ENCODE measurements at places on chromosomes 12 and 14.

GRCh38 chr12:3352230-3352629 is 138.8 kb upstream of the PRMT8 start:
- H3K4me1 ChIP-seq = no peaks in the 10 kb centered on the region
- H3K27ac ChIP-seq = no peak overlapping the region
- no peaks in the 10 kb centered on the region for H3K27me3 ChIP-seq

GRCh38 chr12:51906430-51907082 is 748 bp upstream of the ACVRL1 start:
- no peak for DNase-seq
- H3K4me1 ChIP-seq = no peaks in the 10 kb centered on the region
- no peak overlapping the region for H3K4me3 ChIP-seq
- no peak overlapping the region for H3K27ac ChIP-seq
- H3K27me3 ChIP-seq = peaks cover 31% of the 10 kb centered on the region

- no peak for DNase-seq
- no peak overlapping the region for H3K4me3 ChIP-seq
- peaks cover 21% of the 10 kb centered on the region for H3K27me3 ChIP-seq
- peaks cover 39% of the 10 kb centered on the region for H3K4me1 ChIP-seq
Observed at GRCh38 chr14:75232597-75232996, 46.0 kb upstream of the FOS start.

DNA sequence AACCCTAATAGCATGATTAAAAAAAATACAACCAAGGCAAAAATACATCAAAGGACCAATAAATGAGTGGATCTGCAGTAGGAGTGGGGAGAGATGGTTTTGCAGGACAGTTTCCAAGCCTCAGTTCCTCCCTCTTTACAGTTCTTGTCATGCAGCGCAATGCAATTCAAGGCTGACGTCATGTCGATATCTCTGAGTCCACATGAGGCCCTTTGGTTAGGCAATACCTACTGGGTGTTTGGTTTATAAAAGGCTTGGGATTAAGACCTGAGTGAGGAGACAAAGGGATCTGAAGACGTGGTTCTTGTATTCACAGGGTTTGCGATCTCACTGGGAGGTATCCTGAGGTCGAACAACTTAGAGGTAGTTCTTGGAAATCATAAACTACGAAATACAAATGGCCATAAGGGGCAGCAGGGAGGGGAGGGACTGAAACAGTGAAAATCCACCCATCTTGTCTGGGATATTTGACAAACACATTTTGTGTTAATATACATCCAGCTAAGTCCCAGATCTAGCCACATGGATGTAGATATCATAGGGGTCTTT is 441.0 kb downstream of the FUT8 start:
- DNase-seq = no peak
- H3K4me1 ChIP-seq = peaks cover 33% of the 10 kb centered on the region
- no peak overlapping the region for H3K27ac ChIP-seq
- no peak overlapping the region for H3K4me3 ChIP-seq
- H3K27me3 ChIP-seq = no peaks in the 10 kb centered on the region
- peaks cover 62% of the 10 kb centered on the region for H3K36me3 ChIP-seq

- no peak overlapping the region for H3K27ac ChIP-seq
- H3K27me3 ChIP-seq = peaks cover 12% of the 10 kb centered on the region
- no peaks in the 10 kb centered on the region for H3K36me3 ChIP-seq
- DNase-seq = no peak
- no peak overlapping the region for H3K4me3 ChIP-seq
Observed at GRCh38 chr12:102462386-102462785, 18.0 kb downstream of the IGF1 start.

GRCh38 chr12:132582058-132582420 is 28.3 kb downstream of the LRCOL1 start:
- no peaks in the 10 kb centered on the region for H3K4me1 ChIP-seq
- DNase-seq = no peak
- peaks cover 5% of the 10 kb centered on the region for H3K36me3 ChIP-seq

GRCh38 chr12:78886719-78887407 is 22.3 kb downstream of the SYT1 start:
- no peak for DNase-seq
- H3K4me1 ChIP-seq = no peaks in the 10 kb centered on the region
- no peak overlapping the region for H3K27ac ChIP-seq
- H3K27me3 ChIP-seq = no peaks in the 10 kb centered on the region
- no peak overlapping the region for H3K4me3 ChIP-seq

GRCh38 chr12:120292411-120292660 is 633 bp upstream of the RNU4-2 start:
- no peak overlapping the region for H3K4me3 ChIP-seq
- DNase-seq = no peak
- H3K36me3 ChIP-seq = no peaks in the 10 kb centered on the region

DNA sequence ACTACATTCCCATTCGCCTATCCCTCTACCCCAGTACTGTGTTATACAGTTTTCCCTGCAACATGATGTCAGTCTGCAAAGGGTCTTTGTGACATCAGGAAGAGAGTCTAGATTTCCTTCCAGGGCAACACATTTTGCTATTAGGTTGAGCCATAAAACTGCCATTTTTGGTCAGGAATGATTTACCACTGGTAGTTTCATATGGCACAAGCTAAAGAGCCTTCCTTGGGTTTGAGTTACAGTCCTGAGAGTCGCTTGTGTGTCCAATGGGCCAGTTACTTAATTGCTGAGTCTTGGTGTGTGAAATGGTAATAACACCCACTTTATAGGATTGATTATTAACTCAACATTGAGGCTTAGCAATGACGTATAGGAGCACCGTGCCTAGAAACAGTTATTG is 22.6 kb upstream of the AMIGO2 start:
- no peak overlapping the region for H3K4me3 ChIP-seq
- H3K27me3 ChIP-seq = no peaks in the 10 kb centered on the region
- no peak for DNase-seq

GRCh38 chr12:12505544-12506495 is 56.8 kb downstream of the DUSP16 start:
- no peaks in the 10 kb centered on the region for H3K27me3 ChIP-seq
- peak; percentile 66 for DNase-seq
- peaks cover 19% of the 10 kb centered on the region for H3K36me3 ChIP-seq
- H3K4me1 ChIP-seq = peaks cover 55% of the 10 kb centered on the region
- peak overlapping the region; percentile 55 for H3K4me3 ChIP-seq

DNA sequence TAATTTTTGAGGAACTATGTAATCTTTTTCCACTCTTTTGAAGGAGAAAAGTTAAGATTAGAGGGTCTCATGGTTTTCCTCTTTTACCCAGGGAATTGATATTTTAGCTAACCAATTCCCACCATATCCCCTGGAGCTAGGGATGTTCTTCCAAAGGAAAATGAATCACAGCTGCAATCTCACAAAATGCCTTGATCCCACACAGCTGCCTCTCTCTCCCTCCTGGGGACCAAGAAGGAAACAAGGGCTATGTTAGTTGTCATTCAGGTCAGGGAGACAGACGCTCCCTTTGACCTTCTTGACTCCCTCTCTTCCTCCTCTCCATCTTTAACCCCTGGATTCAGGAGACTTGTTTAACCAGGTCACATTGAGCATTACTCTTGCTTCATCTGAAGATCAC is 9.5 kb downstream of the DCN start:
- H3K4me3 ChIP-seq = no peak overlapping the region
- H3K27ac ChIP-seq = no peak overlapping the region
- no peaks in the 10 kb centered on the region for H3K4me1 ChIP-seq
- DNase-seq = no peak
- H3K36me3 ChIP-seq = no peaks in the 10 kb centered on the region

DNA sequence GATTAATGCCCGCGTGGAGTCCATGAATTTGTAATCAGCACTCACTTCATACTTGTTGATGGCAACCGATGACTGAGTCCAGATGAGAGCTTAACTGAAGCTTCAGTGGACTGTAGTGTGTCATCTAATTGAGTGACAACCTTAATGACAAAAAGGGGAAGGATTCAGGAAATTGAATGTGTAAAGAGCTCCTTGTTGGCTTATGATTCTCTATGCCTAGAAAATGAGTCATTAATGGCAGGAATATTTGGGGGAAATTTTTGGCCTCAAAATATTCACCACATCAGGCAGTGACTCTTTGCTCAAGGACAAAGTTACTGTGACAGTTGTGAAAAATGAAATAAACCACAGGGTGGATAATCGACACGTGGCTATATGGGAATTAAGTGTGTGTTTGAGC is 55.3 kb upstream of the STON2 start:
- H3K27ac ChIP-seq = no peak overlapping the region
- peaks cover 2% of the 10 kb centered on the region for H3K4me1 ChIP-seq
- no peak overlapping the region for H3K4me3 ChIP-seq
- no peaks in the 10 kb centered on the region for H3K36me3 ChIP-seq
- no peak for DNase-seq
- no peaks in the 10 kb centered on the region for H3K27me3 ChIP-seq

DNA sequence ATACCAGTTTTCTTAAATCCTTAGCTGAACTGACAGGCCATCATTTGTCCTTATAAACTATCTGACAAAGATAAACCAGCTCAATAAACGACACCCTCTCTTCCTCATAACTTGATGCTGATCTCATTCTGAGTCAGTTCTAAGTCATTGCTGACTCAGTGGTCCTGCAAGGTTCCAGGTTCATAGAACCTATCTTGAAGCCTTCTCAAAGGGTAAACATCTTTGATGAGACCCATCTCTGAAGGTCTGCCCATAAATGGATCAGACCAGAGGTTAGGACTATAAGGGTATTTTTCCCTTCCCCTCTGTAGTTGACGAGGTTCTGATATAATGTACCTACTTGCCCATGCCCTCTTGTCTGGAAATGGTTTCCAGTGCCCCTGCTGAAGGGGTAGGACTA is 11.9 kb downstream of the NAA25 start:
- H3K27ac ChIP-seq = peak overlapping the region; percentile 70
- peak; percentile 30 for DNase-seq
- no peaks in the 10 kb centered on the region for H3K27me3 ChIP-seq
- H3K36me3 ChIP-seq = peaks cover 37% of the 10 kb centered on the region
- peak overlapping the region; percentile 29 for H3K4me3 ChIP-seq

DNA sequence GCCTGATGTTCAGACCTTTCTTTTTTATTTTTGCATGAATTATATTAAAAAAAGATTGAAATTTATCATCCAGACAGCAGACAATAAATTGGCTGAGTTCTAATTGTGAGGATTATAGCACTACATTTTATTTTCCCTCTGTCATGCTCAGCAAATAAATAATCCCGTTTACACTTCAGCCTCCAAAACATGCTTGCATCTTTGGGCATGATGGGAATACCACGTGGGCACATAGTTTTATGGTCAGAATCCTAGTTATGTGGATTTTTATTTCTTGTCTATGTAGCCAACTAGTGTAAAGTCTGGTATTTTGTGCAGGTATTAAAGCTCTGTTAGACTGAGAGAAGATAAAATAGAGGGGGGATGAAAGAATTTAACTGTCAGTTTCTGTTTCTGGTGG is 276.9 kb upstream of the E2F7 start:
- H3K4me1 ChIP-seq = no peaks in the 10 kb centered on the region
- H3K36me3 ChIP-seq = no peaks in the 10 kb centered on the region
- no peak for DNase-seq
- H3K4me3 ChIP-seq = no peak overlapping the region
- H3K27ac ChIP-seq = no peak overlapping the region
- H3K27me3 ChIP-seq = no peaks in the 10 kb centered on the region

GRCh38 chr12:97063292-97063935 is 156.4 kb downstream of the NEDD1 start:
- H3K4me1 ChIP-seq = no peaks in the 10 kb centered on the region
- H3K27me3 ChIP-seq = peaks cover 3% of the 10 kb centered on the region
- no peaks in the 10 kb centered on the region for H3K36me3 ChIP-seq
- H3K4me3 ChIP-seq = no peak overlapping the region

DNA sequence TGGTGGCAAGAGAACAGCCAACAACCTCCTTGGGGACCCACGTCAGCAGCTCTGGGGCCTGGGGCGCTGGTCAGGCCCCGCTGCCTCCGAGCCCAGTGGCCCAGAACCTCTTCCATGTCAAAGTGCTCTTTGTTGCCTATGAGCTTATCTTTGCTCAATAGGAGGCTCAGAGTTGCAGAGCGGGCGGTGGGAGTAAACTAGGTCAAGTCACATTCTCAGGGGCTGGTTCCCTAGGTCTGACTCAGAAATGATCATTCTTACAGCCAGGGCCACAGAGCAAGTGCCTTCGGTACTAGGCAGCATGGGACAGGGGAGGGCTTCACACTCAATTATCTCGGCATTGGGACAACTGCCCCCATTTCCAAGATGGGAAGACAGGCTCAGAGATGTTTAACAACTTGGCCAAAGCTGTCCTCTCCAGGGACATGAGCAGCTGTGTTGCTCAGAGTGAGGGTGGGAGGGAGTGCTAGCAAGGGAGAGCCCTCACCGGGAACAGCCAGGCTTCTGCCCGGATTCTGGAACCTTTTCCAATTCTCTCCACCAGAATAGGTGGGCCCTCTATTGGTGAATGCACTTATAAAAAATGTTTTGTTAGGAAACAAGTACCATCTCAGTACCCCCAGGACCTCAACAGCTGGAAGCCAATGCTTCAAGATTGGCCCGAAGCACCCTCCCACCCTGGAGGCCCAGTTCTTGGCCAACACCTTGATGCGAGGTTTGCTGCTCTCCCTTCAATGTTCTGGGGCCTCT is 11.9 kb downstream of the SLC25A29 start:
- no peaks in the 10 kb centered on the region for H3K4me1 ChIP-seq
- no peaks in the 10 kb centered on the region for H3K36me3 ChIP-seq
- DNase-seq = no peak
- H3K27ac ChIP-seq = no peak overlapping the region
- no peaks in the 10 kb centered on the region for H3K27me3 ChIP-seq
- H3K4me3 ChIP-seq = no peak overlapping the region

DNA sequence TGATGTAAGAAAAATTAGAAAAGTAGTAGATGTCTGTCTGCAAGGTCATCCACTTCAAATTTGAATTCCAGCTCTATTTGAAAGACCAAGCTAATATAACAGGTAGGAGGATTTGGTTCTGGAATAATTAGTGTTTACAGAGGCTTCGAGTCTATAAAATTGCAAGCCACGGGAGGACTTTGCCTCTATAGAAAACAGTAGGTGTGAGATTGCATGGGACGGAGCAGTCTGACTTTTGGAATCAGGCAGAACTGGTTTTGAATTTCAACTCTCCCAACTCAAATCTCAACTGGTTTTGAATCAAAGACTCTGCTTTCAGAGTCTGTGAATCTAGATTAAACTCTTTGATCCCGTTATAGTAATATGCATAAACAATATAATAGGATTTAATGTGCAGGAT is 82.4 kb downstream of the PIK3C2G start:
- H3K4me1 ChIP-seq = no peaks in the 10 kb centered on the region
- H3K27me3 ChIP-seq = no peaks in the 10 kb centered on the region
- H3K36me3 ChIP-seq = no peaks in the 10 kb centered on the region
- no peak for DNase-seq

DNA sequence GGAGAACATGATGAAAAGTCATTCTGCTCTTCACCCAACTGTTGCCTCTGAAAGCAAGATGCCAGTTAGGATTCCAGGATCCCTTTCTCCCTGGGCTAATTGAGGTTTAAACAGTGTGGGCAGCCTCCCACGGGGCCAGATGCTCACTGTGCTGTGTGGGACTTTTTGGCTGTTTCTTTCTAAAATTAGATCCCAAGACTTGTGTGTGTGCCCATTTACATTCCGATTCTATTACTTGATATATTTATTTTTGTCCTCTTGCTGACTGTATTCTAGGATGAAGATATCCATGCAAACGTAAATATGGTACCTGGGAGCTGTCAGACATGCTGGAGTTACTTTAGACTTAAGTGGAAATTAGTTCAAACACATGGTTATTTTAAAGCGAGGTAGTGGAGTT is 6.2 kb downstream of the IFT43 start:
- H3K4me1 ChIP-seq = peaks cover 3% of the 10 kb centered on the region
- H3K27ac ChIP-seq = no peak overlapping the region
- DNase-seq = no peak
- no peaks in the 10 kb centered on the region for H3K36me3 ChIP-seq
